Fibroblast of skin of abdomen (primary cell): ENCODE measurements at places on chromosomes 3 and 15.
A peak's percentile ranks its signal among the peaks of the same experiment; 100 is the strongest.

DNA sequence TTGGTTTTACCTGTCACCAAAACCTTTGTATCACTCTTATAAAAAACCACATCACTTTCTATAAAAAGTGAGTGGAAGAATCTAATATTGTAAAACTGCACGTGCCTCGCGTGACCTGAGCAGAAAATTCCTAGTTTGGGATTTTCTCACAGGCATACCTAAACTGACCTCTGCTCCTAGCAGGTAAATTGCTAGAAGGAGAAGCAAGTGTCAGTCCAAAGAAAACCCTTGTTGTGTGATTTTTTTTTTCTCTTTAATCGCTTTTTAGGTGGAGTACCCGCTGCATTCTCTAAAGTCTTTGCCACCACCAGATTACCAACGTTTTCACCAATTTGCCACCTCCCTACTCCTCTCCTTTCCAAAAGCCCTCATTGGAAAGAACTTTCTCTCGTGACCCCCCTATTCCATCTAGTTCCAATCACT, 534 bp upstream of the UBE2E1 start:
- no peak for DNase-seq

GRCh38 chr3:46269556-46269955, 27.3 kb downstream of the CCR3 start:
- DNase-seq = no peak

DNA sequence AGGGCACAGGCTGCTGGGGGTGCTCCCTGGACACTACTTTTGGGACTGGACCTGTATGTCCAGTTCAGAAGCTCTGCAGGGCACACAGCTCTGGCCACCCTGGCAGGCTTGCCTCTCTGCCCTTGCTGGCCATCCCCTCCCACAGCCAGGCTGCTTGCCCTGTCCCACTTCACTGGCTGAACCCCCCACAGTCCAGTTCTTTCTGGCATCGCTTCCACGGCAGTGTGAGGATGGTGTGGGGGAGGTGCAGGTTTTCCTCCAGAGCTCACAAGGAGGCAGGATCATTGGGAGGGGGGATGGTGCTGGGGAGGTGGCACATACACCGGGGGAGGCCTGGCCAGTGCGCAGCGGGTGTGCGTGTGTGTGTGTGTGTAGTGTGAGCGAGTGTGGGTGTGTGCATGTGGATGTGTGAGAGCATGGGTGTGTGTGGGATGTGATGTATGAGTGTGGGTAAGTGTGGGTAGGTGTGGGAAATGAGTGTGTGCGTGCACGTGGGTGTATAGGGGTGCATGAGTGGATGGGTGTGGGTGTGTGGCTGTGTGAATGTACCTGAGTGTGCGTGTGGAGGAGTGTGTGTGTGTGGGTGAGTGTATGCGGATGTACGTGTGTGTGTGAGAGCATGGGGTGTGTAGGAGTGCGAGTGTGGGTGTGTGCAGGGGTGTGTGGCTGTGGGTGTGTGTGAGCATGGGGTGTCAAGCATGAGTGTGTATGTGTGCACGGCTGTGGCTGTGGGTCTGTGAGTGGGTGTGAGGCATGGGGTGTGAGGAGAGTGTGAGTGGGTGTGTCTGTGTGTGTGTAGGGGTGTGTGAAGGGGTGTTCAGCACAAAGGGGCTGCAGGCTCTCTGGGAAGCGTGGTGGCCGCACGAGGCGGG, 155.2 kb downstream of the NSMCE3 start:
- no peak for DNase-seq

DNA sequence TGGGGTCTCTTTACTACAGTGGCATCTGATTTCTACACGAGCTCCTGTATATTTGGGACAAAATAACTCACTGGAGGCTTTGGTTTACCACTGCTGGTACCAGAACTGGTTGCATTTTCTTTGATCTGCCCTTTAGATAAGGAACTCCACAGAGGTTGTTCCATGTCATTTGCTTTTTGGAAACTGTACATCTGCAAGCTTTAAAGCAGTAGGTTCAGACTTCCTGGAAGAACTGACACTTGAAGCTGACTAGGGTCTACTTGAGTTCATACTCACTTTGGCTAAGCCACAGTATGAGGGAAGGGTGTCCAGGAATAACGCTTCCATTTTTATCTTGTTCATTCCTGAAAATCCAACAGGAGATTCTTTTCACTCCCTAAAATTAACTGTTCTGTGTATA, 86.4 kb downstream of the WWTR1 start:
- no peak for DNase-seq

DNA sequence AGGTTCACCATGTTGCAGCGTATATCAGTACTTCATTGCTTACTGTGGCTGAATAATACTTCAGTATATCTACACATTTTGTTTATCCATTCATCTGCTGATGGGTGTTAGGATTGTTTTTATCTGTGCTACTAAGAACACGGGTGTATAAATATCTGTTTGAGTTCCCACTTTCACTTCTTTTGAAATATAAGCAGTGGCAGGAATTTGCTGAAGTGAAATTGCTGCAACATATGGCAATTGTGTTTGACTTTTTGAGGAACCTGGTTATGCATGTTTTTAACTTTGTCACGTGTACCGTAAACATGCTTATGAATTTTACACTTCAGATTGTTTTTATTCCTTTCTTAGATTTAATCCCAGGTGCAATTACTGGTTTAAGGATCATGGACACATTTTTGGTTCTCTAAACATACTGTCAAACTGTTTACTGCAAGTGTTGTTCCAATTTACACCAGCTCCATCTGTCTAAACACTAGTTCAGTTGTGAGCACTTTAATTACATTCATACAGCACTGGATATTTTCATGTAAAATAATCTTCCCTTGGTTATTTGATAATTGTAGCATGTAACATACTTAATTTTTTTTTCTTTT, 23.1 kb downstream of the TRAK1 start:
- no peak for DNase-seq

DNA sequence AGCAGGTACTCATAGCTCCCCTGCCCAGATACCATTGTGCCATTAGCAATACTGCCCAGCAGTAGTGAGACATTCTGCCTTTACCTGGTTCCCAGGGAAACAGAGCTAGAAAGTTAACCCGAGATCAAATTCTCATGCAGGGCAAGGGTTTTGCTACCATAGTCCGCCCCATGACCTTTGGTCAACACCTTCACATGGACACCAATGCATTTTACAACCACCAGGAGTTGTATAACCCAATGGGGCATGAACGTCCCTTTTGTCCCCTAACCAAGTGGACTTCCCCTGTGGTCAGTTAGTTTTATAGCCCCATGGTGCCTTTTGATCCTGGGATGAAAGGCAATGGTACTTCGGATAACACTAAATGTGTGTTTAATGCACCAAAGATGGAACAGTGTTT, 151.7 kb upstream of the IQSEC1 start:
- DNase-seq = no peak

GRCh38 chr3:142746646-142747045, 22.8 kb downstream of the TRPC1 start:
- DNase-seq = no peak

- no peak for DNase-seq
Measured at GRCh38 chr3:20572473-20572872, 386.5 kb upstream of the SGO1 start.

DNA sequence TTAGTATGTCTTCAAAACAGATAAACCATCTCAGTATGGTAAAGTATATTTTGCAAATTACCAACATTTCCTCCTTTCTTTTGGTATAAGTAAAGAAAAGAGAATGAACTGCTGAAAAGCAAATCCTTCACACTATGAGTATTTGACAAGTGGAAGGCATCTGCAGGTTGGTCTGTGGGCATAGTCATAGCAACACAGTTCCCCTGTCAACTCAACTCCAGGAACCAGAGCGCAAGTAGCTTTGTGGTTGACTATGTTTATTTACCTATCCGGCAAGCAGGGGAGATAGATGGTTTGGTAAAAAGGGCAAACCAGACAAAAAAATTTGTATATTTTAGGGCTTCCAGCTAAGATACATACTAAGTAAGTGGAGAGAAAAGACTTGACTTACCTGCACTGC, 88.3 kb upstream of the PPIB start:
- DNase-seq = no peak

- DNase-seq = no peak
Measured at GRCh38 chr3:53841296-53841695, 4.9 kb downstream of the CHDH start.

DNA sequence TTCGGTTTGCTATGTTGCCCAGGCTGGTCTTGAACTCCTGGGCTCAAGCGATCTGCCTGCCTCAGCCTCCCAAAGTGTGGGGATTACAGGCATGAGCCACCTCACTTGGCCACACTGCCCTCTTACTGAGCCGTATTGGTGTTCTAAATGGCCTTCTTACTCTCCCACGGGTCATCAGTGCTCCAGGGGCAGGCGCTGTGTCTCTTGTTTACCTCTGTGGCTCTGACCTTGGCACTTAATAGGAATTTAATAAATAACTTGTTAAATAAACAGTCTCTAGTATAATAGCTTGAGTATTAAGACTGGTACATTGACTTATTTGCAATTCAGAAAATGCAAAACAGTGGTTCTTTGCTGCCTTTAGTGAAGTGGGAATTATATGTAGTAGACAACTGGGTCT, 13.7 kb downstream of the FLNB start:
- DNase-seq = no peak

DNA sequence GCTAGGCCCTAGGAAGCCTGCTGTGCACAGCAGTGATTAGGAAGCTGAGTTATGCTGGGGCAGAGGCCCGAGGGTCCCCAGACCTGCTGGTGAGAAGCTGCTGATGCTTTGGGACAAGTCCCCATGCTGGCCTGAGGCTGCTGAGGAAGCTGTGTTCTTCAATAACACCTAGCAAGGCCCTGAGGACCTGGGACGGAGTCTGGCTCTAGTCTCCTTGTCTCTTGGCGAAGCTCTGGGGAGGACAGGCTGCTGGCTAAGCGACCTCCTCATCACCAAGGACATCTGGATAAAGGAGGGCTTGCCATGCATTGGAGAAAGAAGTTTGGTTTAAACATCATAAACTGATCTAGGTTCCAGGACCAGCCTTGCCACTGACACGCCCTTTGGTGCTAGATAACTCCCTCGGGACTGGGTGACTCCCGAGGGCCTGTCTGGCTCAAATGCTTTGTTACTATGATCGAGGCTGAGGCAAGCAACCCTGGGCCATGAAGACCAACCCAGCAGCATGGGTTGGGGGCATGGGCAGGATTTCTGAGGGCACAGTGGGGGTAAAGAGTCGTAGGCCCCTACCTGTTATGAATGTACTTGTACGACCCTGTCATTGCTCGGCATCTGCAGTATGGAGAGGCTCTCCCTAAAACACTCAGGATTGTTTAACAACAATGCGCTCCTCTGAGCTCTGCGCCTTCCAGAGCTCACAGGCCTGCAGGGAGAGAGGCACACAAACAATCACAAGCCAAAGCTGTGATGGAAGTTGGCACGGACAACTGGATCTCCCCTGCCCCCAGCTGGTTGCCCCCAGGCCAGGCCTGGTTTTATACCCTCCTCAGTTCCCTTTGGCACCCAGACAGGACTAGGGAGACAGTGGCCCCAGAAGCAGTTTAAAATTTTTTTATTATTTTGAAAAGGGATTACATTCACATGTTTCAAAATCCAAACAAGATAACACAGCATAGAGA, 64.4 kb downstream of the LINGO1 start:
- DNase-seq = no peak

DNA sequence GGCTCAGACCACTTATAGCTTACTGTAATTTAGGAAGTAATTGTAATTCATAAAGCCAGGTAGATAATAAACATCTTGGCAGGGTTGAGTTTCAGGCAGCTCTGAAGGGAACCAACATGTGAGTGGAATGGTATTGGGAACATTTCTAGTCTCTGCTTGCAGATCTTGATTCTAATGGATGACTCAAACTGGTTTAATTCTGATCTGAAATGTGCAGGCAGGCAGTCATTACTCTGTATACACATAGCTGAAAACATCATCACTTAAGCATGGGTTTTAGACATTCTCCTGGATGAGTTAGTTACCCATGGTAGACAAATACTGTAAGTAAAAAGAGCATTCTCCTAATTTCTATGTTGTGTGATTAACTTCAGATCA, 317.0 kb upstream of the TPRG1 start:
- DNase-seq = peak; percentile 66
